Spleen (tissue), 13 donors: ENCODE measurements at places on chromosomes 6 and 20.

- H3K27ac ChIP-seq: peak overlapping the region; percentile 98
- no peaks in the 10 kb centered on the region for H3K27me3 ChIP-seq
- H3K36me3 ChIP-seq: no peaks in the 10 kb centered on the region
- H3K4me1 ChIP-seq: peaks cover 55% of the 10 kb centered on the region
- DNase-seq: no peak
These were observed 2.8 kb upstream of the ASF1A start for GRCh38 chr6:118890997-118891790.

DNA sequence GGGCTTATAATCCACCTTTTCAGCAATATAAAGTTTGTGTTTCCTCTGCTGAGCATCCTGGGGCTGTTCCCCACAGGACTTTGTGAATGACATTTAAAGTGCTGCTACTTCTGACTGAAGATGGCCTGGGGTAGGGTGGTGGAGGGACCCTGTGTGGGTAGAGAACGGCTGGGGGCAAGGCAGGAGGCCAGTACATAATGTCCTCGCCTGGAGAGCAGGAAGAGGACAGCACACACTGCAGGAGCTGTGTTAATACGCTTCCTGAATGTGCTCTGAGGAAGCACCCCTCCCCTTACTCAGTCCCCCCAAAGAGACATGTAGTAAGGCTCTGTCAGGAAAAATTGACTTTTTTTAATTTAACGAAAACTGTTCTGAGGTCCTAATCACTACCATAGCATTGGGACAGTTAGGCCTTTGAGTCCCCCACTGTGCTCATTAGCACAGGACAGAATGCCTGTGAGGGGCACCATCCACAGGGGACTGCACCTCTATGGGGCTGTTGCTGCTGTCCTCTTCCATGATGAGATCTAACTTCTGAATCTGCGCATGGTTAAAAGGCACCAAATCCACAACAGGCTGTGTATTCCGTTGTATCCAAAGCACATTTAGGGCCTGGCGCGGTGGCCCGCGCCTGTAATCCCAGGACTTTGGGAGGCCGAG, 68.5 kb downstream of the LYRM4 start:
- no peak for DNase-seq
- no peaks in the 10 kb centered on the region for H3K36me3 ChIP-seq
- no peak overlapping the region for H3K4me3 ChIP-seq
- H3K4me1 ChIP-seq: no peaks in the 10 kb centered on the region
- H3K27ac ChIP-seq: no peak overlapping the region

GRCh38 chr20:23652371-23652770, 14.6 kb upstream of the CST3 start:
- peaks cover 33% of the 10 kb centered on the region for H3K4me1 ChIP-seq
- DNase-seq: no peak
- H3K36me3 ChIP-seq: no peaks in the 10 kb centered on the region

DNA sequence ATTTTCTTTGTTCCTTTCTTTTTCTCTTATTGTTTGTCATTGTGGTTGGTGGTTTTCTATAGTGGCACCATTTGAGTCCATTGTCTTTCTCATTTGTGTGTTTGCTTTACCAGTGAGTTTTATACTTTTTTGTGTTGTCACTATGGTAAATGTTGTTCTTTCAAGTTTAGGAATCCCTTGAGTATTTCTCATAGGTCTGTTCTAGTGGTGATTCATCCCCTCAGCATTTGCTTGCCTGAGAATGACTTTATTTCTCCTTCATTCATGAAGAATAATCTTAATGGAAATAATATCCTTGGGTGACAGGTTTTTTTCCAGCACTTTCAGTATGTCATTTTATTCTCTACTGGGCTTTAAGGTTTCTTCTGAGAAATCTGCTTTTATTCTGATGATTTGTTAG, 209.2 kb upstream of the ASCC3 start:
- no peak overlapping the region for H3K4me3 ChIP-seq
- H3K4me1 ChIP-seq: no peaks in the 10 kb centered on the region
- no peak for DNase-seq

GRCh38 chr6:66558189-66558588, 851.2 kb upstream of the EYS start:
- no peak for DNase-seq
- no peaks in the 10 kb centered on the region for H3K36me3 ChIP-seq
- H3K27ac ChIP-seq: no peak overlapping the region
- H3K4me3 ChIP-seq: no peak overlapping the region

GRCh38 chr20:51563486-51564332, 21.2 kb upstream of the NFATC2 start:
- peaks cover 56% of the 10 kb centered on the region for H3K27me3 ChIP-seq
- no peaks in the 10 kb centered on the region for H3K36me3 ChIP-seq
- H3K27ac ChIP-seq: peak overlapping the region; percentile 92
- no peak for DNase-seq

DNA sequence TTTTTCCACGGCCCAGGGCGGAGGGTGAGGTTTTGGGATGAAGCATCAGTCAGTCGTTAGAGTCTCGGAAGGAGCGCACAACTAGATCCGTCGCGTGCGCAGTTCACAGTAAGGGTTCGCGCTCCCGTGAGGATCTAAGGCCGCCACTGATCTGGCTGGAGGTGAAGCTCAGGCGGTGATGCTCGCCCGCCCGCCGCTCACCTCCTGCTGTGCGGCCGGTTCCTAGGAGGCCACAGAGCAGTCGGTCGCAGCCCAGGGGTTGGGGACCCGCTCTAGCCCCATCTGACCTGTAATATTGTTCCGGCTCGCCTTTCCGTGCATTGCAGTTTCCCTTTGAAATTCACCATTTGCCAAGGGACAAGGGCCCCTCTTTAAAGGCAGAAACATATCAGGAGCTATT, 244.7 kb downstream of the TFAP2C start:
- no peaks in the 10 kb centered on the region for H3K36me3 ChIP-seq
- H3K27ac ChIP-seq: no peak overlapping the region
- H3K4me1 ChIP-seq: no peaks in the 10 kb centered on the region
- H3K4me3 ChIP-seq: no peak overlapping the region
- H3K27me3 ChIP-seq: no peaks in the 10 kb centered on the region

DNA sequence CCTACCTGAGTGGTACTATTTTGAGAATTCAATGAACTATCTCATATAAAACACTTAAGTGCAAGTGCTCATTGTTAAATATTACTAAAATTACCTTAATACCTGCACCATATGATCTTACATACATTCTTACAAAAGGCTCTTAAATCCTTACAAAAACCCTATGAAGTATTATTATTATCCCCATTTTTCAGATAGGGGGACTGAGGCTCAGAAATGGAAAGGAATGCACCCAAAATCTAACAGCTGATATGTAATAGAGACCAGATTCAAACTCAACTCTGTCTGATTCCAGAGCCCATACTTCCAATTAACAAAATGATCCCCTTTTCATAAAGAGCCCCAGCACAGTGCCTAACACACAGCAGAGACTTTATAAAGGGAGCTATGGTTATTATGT, 17.5 kb downstream of the BCL2L1 start:
- H3K27ac ChIP-seq: no peak overlapping the region
- DNase-seq: no peak
- peaks cover 62% of the 10 kb centered on the region for H3K36me3 ChIP-seq
- peaks cover 87% of the 10 kb centered on the region for H3K4me1 ChIP-seq

DNA sequence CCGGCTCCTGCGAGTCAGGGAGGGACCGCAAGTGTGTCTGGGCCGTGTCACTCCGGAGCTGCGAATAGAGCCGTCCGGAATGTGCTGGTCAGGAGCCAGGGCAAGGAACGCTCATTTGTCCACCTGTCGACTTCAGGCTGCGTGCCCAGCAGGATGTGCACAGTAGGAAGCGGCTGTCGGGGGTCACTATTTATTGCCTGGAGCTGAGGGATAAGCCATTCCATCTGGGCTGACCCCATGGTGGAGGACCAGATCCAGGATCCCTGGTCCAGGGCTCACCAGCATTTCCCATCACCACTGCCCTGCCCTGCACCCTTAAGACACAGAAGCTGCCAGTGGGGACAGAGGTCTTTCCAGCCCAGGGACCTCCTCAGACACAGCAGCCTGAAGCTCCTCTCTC, 14.7 kb downstream of the NTSR1 start:
- no peaks in the 10 kb centered on the region for H3K4me1 ChIP-seq
- H3K4me3 ChIP-seq: no peak overlapping the region
- peak; percentile 41 for DNase-seq
- peaks cover 30% of the 10 kb centered on the region for H3K27me3 ChIP-seq

- peaks cover 90% of the 10 kb centered on the region for H3K4me1 ChIP-seq
- H3K27ac ChIP-seq: peak overlapping the region; percentile 99
- peak overlapping the region; percentile 83 for H3K4me3 ChIP-seq
- H3K27me3 ChIP-seq: no peaks in the 10 kb centered on the region
These were observed 2.2 kb downstream of the IFNGR1 start for GRCh38 chr6:137216875-137217553.

GRCh38 chr20:20253744-20254330, 114.1 kb upstream of the INSM1 start:
- no peak overlapping the region for H3K27ac ChIP-seq
- H3K4me3 ChIP-seq: no peak overlapping the region
- H3K27me3 ChIP-seq: no peaks in the 10 kb centered on the region
- no peak for DNase-seq
- H3K4me1 ChIP-seq: no peaks in the 10 kb centered on the region

GRCh38 chr6:159838020-159838744, 38.1 kb downstream of the PNLDC1 start:
- no peaks in the 10 kb centered on the region for H3K4me1 ChIP-seq
- H3K27ac ChIP-seq: no peak overlapping the region
- peaks cover 4% of the 10 kb centered on the region for H3K27me3 ChIP-seq
- no peaks in the 10 kb centered on the region for H3K36me3 ChIP-seq

- H3K4me3 ChIP-seq: no peak overlapping the region
- DNase-seq: no peak
- no peaks in the 10 kb centered on the region for H3K27me3 ChIP-seq
- no peak overlapping the region for H3K27ac ChIP-seq
These were observed 107.2 kb upstream of the SASH1 start for GRCh38 chr6:148235446-148235845.

- H3K27ac ChIP-seq: no peak overlapping the region
- H3K4me3 ChIP-seq: no peak overlapping the region
- no peaks in the 10 kb centered on the region for H3K36me3 ChIP-seq
- peaks cover 33% of the 10 kb centered on the region for H3K27me3 ChIP-seq
- no peaks in the 10 kb centered on the region for H3K4me1 ChIP-seq
These were observed 9.2 kb upstream of the SCRT2 start for GRCh38 chr20:684676-685319.

DNA sequence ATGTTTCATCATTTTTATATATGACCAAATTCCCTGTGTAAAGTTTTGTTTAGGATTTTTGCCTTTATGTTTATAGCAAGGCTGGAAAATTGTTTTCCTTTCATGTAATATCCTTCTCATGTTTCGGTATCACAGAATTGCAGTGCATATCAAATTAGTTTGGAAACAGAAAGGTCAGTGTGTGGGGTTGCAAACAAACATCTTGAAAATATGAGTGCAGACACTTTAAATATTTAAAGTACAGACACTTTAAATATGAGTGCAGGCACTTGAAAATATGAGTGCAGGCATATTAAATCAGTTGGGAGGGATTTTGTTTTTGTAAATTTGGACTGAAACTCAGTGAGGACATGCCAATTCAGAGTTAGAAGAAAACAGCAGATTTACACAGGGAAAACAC, 6.5 kb downstream of the SLPI start:
- no peak overlapping the region for H3K27ac ChIP-seq
- H3K4me1 ChIP-seq: no peaks in the 10 kb centered on the region
- DNase-seq: no peak
- no peaks in the 10 kb centered on the region for H3K36me3 ChIP-seq

GRCh38 chr6:133590814-133591213, 298.1 kb upstream of the TCF21 start:
- H3K27ac ChIP-seq: no peak overlapping the region
- H3K27me3 ChIP-seq: no peaks in the 10 kb centered on the region
- no peak for DNase-seq
- no peaks in the 10 kb centered on the region for H3K4me1 ChIP-seq

- H3K4me1 ChIP-seq: no peaks in the 10 kb centered on the region
- no peak overlapping the region for H3K27ac ChIP-seq
- no peaks in the 10 kb centered on the region for H3K27me3 ChIP-seq
- H3K4me3 ChIP-seq: no peak overlapping the region
- H3K36me3 ChIP-seq: no peaks in the 10 kb centered on the region
These were observed 74.9 kb downstream of the HS3ST5 start for GRCh38 chr6:114267897-114268296.

- DNase-seq: no peak
- no peak overlapping the region for H3K27ac ChIP-seq
- H3K4me1 ChIP-seq: peaks cover 3% of the 10 kb centered on the region
- H3K27me3 ChIP-seq: no peaks in the 10 kb centered on the region
- H3K36me3 ChIP-seq: no peaks in the 10 kb centered on the region
These were observed 126.4 kb downstream of the CEP57L1 start for GRCh38 chr6:109221543-109222195.

DNA sequence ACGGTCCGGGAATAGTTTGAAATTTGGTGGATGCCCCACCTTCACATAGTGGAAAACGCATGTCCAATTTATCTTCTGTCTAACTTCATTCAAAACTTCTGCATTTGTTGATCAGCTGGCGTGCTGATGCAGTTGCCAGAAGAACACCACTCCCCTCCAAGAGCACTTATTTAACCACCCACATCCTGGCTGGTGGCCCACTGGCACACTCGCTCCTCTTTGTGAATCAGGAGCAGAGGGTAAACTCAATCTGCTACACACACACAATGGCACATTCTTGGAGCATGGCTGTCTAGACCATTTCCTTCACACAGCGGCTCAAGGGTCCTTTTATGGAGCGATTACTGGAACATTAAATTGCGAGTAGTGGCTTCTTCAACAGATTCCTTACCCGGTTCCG, 55.1 kb upstream of the CEP162 start:
- no peak for DNase-seq
- H3K36me3 ChIP-seq: no peaks in the 10 kb centered on the region
- no peaks in the 10 kb centered on the region for H3K4me1 ChIP-seq
- no peak overlapping the region for H3K4me3 ChIP-seq
- H3K27me3 ChIP-seq: no peaks in the 10 kb centered on the region

DNA sequence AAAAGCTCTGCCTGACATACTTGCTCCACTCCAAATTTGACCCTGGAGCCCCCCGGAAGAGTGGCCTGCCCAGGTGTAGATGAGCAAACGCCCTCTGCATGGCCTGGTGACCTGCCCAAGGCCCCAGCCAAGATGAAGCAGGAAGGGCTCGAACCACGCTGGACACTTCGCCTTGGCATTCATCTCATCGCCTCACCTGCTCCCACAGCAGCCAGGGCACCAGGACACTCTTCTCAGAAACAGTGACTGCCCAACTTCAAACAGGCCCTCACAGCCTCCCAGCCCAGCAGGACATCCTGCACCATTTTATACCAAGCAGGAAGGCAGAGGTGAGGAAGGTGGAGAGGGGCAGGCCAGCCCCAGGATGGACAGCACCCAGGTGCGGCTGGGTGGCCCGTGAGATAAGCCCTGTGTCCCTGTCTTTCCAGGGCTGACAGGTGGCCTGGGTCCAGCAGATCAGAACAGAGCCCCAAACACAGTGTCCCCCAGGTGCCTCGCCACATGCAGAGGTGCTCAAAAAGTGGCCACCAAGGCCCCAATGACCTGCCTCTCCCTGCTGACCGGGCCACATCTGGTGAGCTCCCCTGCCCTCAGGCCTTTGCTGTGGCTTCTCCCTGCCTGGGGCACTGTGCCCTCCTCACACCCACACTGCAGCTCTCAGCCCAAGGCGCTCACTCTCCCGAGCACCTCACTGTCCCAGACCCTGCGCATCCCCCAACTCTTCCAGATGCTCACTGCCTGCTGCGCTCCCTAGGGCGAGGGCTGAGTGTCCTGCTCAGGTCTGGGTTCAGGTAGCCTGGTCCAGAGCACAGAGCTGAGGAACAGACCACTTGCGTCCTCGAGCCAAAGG, 7.2 kb downstream of the ACSS1 start:
- DNase-seq: peak; percentile 68
- H3K36me3 ChIP-seq: peaks cover 20% of the 10 kb centered on the region
- no peak overlapping the region for H3K4me3 ChIP-seq
- peak overlapping the region; percentile 96 for H3K27ac ChIP-seq

- H3K36me3 ChIP-seq: peaks cover 12% of the 10 kb centered on the region
- H3K4me1 ChIP-seq: no peaks in the 10 kb centered on the region
- DNase-seq: no peak
- H3K4me3 ChIP-seq: no peak overlapping the region
- H3K27ac ChIP-seq: no peak overlapping the region
These were observed 35.2 kb downstream of the ALDH5A1 start for GRCh38 chr6:24529985-24530384.
